ENCODE measurements at places on chromosomes 13 and 19. TPM values are rescaled to one million over a fixed set of nuclear protein-coding genes. Genes with fewer than 3 reads are reported as not detected.

The IZUMO2 gene
- 5.0 TPM for polyA plus RNA-seq

- no peaks in the 10 kb centered on the region for H3K36me3 ChIP-seq
- H3K4me1 ChIP-seq: no peaks in the 10 kb centered on the region
- no peaks in the 10 kb centered on the region for H3K27me3 ChIP-seq
- no peak for DNase-seq
Measured at GRCh38 chr13:26412263-26412662, 145.2 kb upstream of the WASF3 start.

DNA sequence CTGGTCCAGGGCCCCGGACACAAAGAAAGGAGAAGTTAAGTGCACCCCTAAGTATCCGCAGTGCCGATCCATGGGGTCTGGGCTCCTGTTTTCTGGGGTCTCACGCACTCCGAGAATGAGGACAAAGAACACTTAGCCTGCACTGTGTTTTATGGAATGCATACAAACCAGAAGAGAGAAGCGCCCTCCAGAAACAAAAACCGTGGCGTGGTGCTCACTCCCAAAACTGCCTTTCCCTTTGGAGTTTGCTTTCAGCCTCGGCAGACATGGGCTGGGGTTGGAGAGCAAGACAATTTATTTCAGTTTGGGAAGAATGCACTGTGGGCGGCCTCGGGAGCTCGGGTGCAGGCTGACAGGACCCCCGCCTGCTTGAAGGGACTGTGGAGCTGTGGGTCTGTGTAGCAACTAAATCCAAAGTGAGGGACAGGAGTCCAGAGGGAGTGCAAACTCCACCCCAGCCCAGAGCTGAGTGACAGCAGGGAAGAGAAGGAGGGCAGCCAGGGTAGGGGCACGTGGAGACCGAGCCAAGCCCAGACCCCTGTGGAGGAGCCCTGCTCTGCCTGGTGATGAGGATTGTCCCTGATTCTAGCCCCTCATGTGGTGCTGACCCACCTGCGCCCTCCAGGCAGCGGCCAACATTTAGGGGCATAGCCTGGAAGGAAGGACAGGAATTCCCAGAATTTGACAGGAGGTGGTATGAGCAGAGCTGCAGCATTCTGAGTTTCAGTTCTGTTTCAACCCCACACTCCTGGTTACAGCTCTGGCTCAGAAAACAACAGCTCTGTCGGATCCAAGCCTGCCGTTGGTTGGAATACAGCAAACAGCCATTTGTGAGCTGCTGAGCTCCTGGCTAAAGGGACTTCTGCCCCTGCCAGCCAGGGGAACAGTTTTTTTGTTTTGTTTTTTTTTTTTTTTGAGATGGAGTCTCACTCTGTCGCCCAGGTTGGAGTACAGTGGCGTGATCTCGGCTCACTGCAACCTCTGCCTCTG is 37.8 kb upstream of the POP4 start:
- no peak overlapping the region for H3K4me3 ChIP-seq
- no peak for DNase-seq
- H3K27ac ChIP-seq: no peak overlapping the region
- no peaks in the 10 kb centered on the region for H3K27me3 ChIP-seq
- H3K4me1 ChIP-seq: no peaks in the 10 kb centered on the region
- no peaks in the 10 kb centered on the region for H3K36me3 ChIP-seq

DNA sequence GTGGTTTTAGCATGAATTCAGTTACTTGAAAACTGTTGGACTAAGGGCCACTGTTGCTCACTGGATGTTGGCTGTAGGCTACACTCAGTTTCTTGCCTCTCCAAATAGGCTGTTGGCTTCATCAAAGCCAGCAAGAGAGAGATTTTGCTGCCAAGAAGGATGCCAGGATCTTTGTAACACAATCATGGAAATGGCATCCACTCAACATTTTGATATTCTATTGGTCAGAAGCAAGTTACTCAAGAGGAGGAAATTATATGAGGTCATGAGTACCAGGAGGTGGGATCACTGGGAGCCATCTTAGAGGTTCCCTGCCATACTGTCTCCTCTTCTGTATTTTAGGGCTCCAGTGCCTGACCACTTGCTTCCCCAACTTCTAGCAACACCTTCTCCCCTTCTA is 30.6 kb downstream of the SYDE1 start:
- no peaks in the 10 kb centered on the region for H3K27me3 ChIP-seq
- no peak for DNase-seq

DNA sequence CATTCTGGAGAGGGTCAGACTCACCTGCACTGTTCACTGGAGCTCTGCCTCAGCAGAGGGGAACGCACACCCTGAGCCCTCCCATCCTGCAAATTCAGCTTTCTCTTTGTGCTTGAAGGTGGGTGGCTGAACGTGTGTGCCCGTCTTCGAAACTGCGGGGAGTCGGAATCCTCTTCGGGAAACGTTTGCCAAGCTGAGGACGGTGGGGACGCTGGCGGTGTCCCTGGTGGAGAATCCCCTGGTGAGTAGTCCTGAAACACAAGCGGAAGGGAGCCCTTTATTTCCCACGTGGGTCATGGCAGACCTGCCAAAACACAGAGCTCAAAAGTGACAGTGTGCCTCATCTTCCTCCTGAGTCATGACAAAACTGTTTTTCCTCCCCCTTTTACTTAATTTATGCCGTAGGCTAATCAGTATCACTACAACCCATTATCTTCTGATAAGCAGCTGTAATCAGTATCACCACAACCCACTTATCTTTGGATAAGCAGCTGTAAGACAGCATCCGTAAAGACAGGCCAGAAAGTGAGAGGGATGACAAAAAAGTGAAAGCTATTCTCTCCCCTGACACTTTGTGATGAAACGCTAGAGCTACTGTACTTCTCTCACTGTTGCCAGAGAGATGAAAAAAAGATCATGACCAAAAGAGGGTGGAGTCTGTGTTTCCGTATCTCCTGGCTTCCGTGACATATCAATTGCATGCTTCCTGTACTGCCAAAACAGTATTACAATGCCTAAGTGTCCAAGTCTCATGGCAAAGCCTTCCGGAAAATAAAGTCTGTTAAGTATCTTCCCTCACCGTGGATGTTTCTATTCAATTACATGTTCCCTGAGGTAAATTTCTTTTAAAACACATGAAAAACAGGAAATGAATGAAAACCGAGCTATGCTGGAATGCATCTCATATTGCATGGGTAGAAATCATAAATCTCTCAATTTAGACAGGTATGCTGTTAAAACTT is 155.5 kb downstream of the TBC1D4 start:
- DNase-seq: no peak
- H3K36me3 ChIP-seq: no peaks in the 10 kb centered on the region
- H3K27me3 ChIP-seq: no peaks in the 10 kb centered on the region
- peaks cover 22% of the 10 kb centered on the region for H3K4me1 ChIP-seq
- H3K4me3 ChIP-seq: no peak overlapping the region

DNA sequence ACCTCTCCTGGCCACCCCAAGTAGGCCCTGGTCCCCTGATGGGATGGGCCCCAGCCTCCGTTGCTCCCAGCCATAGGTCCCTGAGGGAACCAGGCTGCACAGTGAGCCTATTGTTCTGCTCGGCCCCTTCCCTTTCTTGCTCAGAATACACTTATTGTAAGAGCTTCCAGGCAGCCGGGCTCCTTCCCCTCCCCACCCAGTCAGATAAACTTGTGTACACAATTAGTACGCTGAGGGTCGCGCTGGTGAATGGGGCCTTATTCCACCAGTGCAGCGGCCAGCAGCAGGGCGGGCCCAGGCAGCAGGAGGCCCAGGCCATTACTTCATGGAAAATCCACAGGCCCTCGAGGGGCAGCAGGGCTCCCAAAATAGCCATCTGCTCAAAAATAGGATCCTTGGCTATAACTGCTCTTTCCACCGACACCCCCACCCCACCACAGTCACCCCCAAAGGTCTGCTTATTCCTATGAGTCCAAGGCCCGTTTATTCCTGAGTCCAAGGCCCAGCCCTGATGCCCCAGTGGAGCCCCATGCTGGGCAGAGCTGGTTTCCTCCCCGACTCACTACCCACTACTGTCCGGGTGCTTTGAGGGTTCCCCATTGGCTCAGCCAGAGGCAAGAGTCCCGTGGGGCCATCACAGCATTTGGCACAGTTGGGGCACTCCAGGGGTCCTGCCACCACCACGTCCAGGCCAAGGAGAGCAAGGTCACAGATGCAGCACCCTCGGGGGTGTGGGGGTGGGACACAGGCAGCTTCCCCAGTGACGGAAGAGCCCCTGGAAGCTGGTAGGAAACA is 22.1 kb downstream of the CAPN12 start:
- H3K27ac ChIP-seq: no peak overlapping the region
- H3K4me1 ChIP-seq: no peaks in the 10 kb centered on the region
- peaks cover 36% of the 10 kb centered on the region for H3K36me3 ChIP-seq
- H3K27me3 ChIP-seq: no peaks in the 10 kb centered on the region

GRCh38 chr13:94079876-94080275 is 399.6 kb downstream of the DCT start:
- DNase-seq: no peak
- no peak overlapping the region for H3K4me3 ChIP-seq
- no peaks in the 10 kb centered on the region for H3K4me1 ChIP-seq
- no peaks in the 10 kb centered on the region for H3K27me3 ChIP-seq
- no peak overlapping the region for H3K27ac ChIP-seq

DNA sequence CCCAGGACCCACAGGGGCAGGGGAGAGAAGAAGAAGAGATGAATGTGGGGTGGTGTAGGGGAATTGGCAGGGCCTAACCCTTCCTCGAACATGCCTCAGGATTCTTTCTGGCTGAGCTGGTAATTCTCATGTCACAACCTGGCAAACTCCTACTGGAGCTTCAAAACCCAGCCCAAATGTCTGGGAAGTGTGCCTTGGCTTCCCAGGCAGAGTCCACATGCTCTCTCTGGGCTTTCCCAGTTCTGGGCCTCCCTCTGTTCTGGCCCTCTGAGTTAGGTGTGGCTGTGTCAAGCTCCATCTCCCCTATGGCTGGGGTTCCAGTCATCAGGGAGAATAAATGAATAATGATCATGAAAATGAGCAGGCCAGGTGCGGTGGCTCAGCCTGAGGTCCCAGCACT is 11.2 kb upstream of the TMEM161A start:
- no peak overlapping the region for H3K27ac ChIP-seq
- H3K36me3 ChIP-seq: no peaks in the 10 kb centered on the region
- H3K4me3 ChIP-seq: no peak overlapping the region
- no peak for DNase-seq
- H3K27me3 ChIP-seq: no peaks in the 10 kb centered on the region

The FLT3LG gene
- polyA plus RNA-seq: 1.8 TPM

The LILRB1 gene
- 0.12 TPM for polyA plus RNA-seq

- no peak overlapping the region for H3K27ac ChIP-seq
- DNase-seq: no peak
- H3K4me1 ChIP-seq: peaks cover 11% of the 10 kb centered on the region
- no peak overlapping the region for H3K4me3 ChIP-seq
Measured at GRCh38 chr13:53398051-53398450, 369.4 kb downstream of the OLFM4 start.
